Stimulated activated CD4-positive, alpha-beta T cell treated with anti-CD3 and anti-CD28 coated beads, Interleukin-1b, Interleukin-23, amount 100 ng/mL, for 1 hour (primary cell): ENCODE measurements at places on chromosomes 13 and 19.

DNA sequence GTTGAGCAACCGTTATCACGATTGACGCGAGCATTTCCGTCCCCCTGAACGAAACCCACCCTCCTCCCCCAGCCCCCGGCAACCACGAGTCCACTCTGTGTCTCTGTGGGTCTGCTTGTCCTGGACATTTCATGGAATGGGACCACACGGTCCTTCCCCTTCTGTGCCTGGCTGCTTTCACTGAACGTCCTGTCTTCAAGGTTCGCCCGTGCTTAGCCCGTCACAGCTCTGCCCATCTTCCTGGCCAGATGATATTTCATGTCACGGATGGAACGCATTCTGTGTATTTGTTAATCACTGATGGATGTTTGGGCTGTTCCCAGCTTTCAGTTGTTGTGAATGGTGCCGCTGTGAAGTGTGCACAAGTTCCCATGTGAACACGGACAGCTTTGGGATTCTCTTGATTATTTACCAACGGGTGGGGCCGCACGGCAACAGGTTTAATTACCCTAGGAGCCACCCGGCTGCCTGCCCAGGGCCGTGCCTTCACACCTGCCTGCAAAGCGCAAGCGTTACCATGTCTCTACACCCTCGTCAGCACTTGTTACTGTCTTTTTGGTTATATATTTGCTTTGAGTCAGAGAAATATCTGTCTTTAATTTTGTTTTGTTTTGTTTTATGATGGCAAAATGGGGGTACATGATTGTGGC is 42.5 kb downstream of the RASA3 start:
- no peak for DNase-seq

DNA sequence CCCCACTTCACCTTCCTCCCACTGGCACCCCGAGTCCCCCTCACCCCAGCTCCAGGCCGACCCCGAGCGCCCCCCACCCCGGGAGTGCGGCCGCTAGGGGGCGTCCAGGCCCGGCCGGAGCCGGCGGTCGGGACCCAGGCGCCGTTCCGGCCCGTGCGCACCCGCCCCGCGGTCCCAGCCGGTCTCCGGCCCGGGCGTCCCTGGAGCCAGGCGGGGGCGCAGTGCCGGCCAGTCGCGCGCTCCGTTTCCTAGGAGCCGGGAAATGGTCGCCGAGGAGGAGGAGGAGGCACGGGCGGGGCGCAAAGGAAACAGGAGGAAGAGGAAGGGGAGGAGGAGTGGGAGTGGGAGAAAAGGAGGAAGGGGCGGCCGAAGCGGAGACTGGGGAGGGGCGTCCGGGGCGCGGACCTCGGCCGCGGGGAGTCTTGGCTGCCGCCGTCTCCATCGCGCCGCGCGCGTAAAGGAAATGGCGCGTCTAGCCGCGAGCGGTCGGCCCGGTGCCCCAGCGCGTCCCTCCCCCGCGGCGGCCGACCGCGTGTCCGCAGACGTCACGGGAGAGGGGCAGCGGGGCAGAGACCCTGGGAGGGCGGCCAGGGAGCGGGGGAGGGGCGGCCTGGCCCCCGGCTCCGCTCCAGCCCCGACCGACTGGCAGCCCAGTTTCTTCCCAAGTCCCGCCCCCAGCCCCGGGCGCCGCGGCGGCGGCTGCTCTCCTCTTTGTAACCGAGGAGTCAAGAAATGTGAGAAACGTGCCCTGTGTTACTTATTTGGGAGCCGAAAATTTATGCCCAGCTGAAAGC is 1.1 kb upstream of the KCTD15 start:
- DNase-seq: no peak

DNA sequence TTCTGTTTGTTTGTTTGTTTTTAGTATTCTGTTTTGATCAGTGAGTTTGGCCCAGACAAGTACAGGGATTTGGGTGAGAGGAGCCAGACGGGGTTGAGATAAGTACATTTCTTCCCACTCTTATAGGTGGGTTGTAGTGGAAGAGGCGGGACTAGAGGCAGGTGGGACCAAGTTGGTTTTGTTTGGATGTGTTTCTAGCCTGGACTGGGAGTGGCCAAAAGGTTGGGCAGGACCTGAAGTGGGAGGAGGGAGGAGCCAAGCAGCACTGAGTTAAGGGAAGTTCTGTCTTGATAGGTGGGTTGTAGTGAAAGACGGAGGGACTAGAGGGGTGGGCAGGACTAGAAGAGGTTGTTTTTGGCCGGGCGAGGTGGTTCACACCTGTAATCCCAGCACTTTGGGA is 9.0 kb downstream of the DNASE2 start:
- DNase-seq: no peak

GRCh38 chr19:7301525-7301924 is 7.3 kb upstream of the INSR start:
- no peak for DNase-seq

GRCh38 chr13:73580513-73581267 is 521.9 kb downstream of the KLF5 start:
- no peak for DNase-seq

- DNase-seq: no peak
These were observed 294.6 kb downstream of the ITGBL1 start for GRCh38 chr13:101747039-101747438.

- DNase-seq: no peak
These were observed 892.9 kb downstream of the OLFM4 start for GRCh38 chr13:53921473-53921872.

DNA sequence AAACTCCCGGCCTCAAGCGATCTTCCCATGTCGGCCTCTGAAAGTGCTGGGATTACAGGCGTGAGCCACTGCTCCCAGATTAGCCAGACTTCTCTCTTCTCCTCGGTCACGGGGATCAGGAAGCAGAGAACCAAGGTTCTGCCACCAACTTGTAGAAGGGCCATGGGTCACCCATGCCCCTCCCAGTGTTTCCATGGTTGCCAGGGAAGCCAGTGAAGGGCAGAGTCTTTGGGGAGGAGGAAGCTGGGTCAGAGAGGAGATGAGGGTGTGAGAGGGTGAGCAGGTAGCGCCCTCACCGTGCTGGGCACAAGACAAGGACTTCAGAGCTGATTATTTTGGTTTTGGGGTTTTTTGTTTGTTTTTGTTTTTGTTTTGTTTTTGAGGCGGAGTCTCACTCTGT is 77.1 kb downstream of the GNG7 start:
- DNase-seq: no peak
